ENCODE measurements at places on chromosomes 12 and 14.
A peak's percentile ranks its signal among the peaks of the same experiment; 100 is the strongest.

- no peaks in the 10 kb centered on the region for H3K36me3 ChIP-seq
- no peaks in the 10 kb centered on the region for H3K27me3 ChIP-seq
- H3K4me1 ChIP-seq, result peaks cover 19% of the 10 kb centered on the region
- H3K27ac ChIP-seq, result no peak overlapping the region
These were observed 3.1 kb upstream of the BRF1 start for GRCh38 chr14:105303949-105304348.

- H3K27me3 ChIP-seq, result no peaks in the 10 kb centered on the region
- DNase-seq, result no peak
- H3K4me3 ChIP-seq, result no peak overlapping the region
- H3K36me3 ChIP-seq, result no peaks in the 10 kb centered on the region
- H3K27ac ChIP-seq, result no peak overlapping the region
- no peaks in the 10 kb centered on the region for H3K4me1 ChIP-seq
These were observed 13.0 kb upstream of the SERPINA12 start for GRCh38 chr14:94522115-94522724.

GRCh38 chr12:92304371-92305055, 158.9 kb upstream of the BTG1 start:
- H3K4me1 ChIP-seq, result no peaks in the 10 kb centered on the region
- no peaks in the 10 kb centered on the region for H3K36me3 ChIP-seq
- no peak overlapping the region for H3K27ac ChIP-seq
- DNase-seq, result no peak

GRCh38 chr12:123967121-123967586, 5.5 kb downstream of the CCDC92 start:
- H3K27ac ChIP-seq, result no peak overlapping the region
- DNase-seq, result no peak
- H3K4me3 ChIP-seq, result no peak overlapping the region
- H3K36me3 ChIP-seq, result no peaks in the 10 kb centered on the region
- H3K4me1 ChIP-seq, result peaks cover 22% of the 10 kb centered on the region

DNA sequence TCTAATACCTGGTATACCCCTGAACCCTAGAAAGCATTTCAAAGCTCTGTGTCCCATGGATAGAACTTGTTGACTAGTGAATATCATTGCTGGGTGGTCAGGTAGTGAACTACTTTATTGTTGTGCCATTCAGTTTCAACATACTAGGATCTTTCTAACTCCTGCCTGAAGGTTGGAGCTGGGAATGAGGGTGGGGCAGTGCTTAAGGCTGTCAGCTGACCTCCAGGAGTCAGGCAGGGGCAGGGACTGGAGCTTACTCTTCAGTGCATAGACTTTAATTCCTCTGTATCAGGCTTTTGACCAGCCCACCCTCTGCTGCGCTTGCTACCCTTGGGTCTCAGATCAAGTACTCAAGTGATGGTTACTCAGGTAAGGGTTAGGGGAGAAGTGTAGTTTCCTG, 102.6 kb upstream of the RFX4 start:
- no peak overlapping the region for H3K27ac ChIP-seq
- DNase-seq, result no peak
- H3K4me1 ChIP-seq, result no peaks in the 10 kb centered on the region
- no peaks in the 10 kb centered on the region for H3K27me3 ChIP-seq

- DNase-seq, result no peak
- H3K36me3 ChIP-seq, result no peaks in the 10 kb centered on the region
- H3K27ac ChIP-seq, result no peak overlapping the region
- H3K27me3 ChIP-seq, result no peaks in the 10 kb centered on the region
These were observed 7.3 kb upstream of the TCHP start for GRCh38 chr12:109892748-109893147.

DNA sequence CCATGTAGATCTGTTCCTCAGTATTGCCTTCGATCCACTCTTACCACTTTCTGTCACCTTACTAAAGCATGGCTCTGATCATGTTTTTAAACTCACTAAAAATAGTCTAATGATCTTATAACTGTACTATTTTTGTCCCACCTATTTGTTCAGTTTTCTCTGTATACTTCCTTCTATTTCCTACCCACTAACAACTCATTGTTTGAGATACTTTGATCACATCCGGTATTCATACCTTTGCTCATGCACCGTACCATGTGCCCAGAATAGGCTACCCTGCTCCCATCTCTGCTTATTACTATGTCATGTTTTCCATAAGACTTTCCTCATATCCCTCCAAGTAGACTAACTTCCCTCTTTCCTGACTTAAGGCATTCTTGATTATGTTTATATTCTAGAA, 128.6 kb downstream of the MED13L start:
- no peaks in the 10 kb centered on the region for H3K36me3 ChIP-seq
- no peaks in the 10 kb centered on the region for H3K27me3 ChIP-seq
- peak overlapping the region; percentile 26 for H3K27ac ChIP-seq
- no peak for DNase-seq
- H3K4me3 ChIP-seq, result no peak overlapping the region

GRCh38 chr14:65936342-65936975, 523.9 kb downstream of the FUT8 start:
- DNase-seq, result no peak
- H3K27ac ChIP-seq, result no peak overlapping the region
- H3K36me3 ChIP-seq, result no peaks in the 10 kb centered on the region
- no peak overlapping the region for H3K4me3 ChIP-seq
- no peaks in the 10 kb centered on the region for H3K4me1 ChIP-seq

- H3K27ac ChIP-seq, result no peak overlapping the region
- H3K36me3 ChIP-seq, result peaks cover 75% of the 10 kb centered on the region
- H3K4me3 ChIP-seq, result no peak overlapping the region
- no peak for DNase-seq
- H3K27me3 ChIP-seq, result no peaks in the 10 kb centered on the region
- peaks cover 7% of the 10 kb centered on the region for H3K4me1 ChIP-seq
These were observed 13.9 kb upstream of the PUS1 start for GRCh38 chr12:131915000-131915689.

DNA sequence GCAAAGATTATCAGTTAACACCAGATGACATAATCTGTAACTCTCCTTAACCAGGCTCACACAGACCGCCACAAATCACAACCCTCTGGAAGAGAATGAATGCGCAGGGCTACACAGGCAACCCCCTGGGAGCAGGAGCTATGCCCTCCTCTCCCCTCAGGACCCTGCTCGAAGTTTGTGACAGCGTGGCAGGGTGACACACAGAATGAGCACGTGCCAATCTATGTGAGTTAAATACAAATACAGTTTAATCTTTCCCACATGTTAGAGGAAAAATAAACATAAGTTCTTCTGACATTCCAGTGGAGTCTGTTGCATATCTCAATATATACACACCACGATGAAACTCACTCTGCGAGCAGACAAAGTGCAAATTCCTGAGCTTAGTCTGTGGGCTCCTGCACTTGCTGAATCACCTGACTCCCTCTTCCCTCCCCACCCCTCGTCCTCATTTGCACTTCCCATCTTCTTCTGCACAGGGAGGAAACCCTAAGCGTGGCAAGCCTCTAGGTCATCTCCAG, 37.6 kb downstream of the BCAT1 start:
- no peak overlapping the region for H3K4me3 ChIP-seq
- H3K36me3 ChIP-seq, result no peaks in the 10 kb centered on the region
- no peaks in the 10 kb centered on the region for H3K4me1 ChIP-seq
- H3K27ac ChIP-seq, result no peak overlapping the region

GRCh38 chr14:81352413-81352812, 47.7 kb downstream of the STON2 start:
- H3K27me3 ChIP-seq, result no peaks in the 10 kb centered on the region
- H3K4me3 ChIP-seq, result no peak overlapping the region
- no peaks in the 10 kb centered on the region for H3K4me1 ChIP-seq
- no peaks in the 10 kb centered on the region for H3K36me3 ChIP-seq
- DNase-seq, result no peak

GRCh38 chr12:81558031-81558430, 201.1 kb downstream of the PPFIA2 start:
- H3K27ac ChIP-seq, result no peak overlapping the region
- H3K36me3 ChIP-seq, result no peaks in the 10 kb centered on the region
- no peaks in the 10 kb centered on the region for H3K27me3 ChIP-seq

DNA sequence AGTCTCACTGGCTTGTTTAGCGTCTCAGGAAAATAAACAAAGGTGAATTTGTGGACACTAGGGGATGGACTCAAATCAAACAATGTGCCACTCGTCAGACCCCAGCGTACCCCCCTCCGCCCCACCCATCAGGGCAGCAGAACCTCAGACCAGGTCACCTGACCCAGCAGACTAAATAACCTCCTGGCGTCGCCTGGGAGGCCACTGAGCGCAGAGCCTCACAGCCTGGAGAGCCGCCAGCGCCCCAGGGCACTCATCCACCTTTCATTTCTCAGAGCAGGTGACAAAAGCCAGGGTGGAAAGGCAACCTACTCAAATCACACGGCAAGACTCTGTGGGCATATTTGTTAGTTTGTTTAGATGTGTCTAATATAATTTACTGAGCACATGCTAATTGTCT, 100.9 kb downstream of the DICER1 start:
- no peaks in the 10 kb centered on the region for H3K27me3 ChIP-seq
- DNase-seq, result no peak
- H3K36me3 ChIP-seq, result no peaks in the 10 kb centered on the region
- H3K27ac ChIP-seq, result no peak overlapping the region
- H3K4me3 ChIP-seq, result no peak overlapping the region

- H3K27ac ChIP-seq, result no peak overlapping the region
- no peaks in the 10 kb centered on the region for H3K36me3 ChIP-seq
- no peaks in the 10 kb centered on the region for H3K4me1 ChIP-seq
- H3K4me3 ChIP-seq, result no peak overlapping the region
- DNase-seq, result no peak
These were observed 82.6 kb downstream of the TAOK3 start for GRCh38 chr12:118290130-118290529.

GRCh38 chr12:105275997-105276733, 40.2 kb upstream of the APPL2 start:
- no peak overlapping the region for H3K4me3 ChIP-seq
- no peak overlapping the region for H3K27ac ChIP-seq
- DNase-seq, result no peak
- no peaks in the 10 kb centered on the region for H3K4me1 ChIP-seq
- no peaks in the 10 kb centered on the region for H3K36me3 ChIP-seq

GRCh38 chr14:95700221-95700976, 13.5 kb downstream of the TCL1A start:
- DNase-seq, result no peak
- H3K4me1 ChIP-seq, result peaks cover 12% of the 10 kb centered on the region
- no peak overlapping the region for H3K27ac ChIP-seq
- no peak overlapping the region for H3K4me3 ChIP-seq

DNA sequence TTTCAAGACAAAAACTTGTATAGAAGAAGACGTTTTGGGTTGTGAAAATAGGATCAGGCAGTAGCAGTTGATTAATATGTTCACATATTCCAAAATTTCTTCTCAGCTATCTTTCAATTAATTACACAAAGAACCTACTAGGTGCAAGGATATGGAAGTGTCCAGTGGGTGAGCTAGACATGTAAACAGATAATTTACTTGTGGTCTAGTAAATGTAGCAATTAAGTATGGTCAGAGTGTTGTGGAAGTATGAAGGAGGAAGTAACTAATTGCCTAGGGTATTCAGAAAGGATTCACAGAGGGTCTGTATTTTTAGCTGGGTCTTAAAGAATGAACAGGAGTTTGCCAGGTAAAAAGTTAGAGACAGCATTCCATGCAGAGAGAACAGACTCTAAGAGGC, 5.9 kb downstream of the GOLGA5 start:
- no peak overlapping the region for H3K4me3 ChIP-seq
- DNase-seq, result no peak
- peaks cover 5% of the 10 kb centered on the region for H3K36me3 ChIP-seq

DNA sequence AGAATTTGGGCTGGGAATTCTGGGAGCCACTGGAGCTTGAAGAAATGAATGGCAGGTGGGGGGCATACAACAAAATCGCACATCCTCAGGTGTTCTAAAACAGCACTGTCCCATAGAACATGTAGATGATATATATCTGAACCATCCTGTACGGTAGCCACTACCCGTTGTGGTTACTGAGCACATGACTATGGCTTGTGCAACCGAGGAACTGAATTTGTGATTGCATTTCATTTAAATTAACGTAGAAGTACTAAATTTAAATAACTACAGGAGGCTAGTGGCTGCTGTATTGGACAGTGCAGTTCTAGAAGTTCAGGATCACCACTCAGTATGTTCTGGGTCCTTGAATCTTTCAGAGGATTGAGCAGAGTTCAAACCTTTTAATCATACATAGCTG, 172.4 kb downstream of the PHETA1 start:
- no peaks in the 10 kb centered on the region for H3K27me3 ChIP-seq
- DNase-seq, result no peak
- no peak overlapping the region for H3K27ac ChIP-seq
- H3K4me3 ChIP-seq, result no peak overlapping the region
- no peaks in the 10 kb centered on the region for H3K4me1 ChIP-seq

- no peaks in the 10 kb centered on the region for H3K36me3 ChIP-seq
- H3K4me1 ChIP-seq, result peaks cover 46% of the 10 kb centered on the region
- no peak for DNase-seq
- H3K27me3 ChIP-seq, result no peaks in the 10 kb centered on the region
- H3K27ac ChIP-seq, result no peak overlapping the region
These were observed 35.8 kb downstream of the ETV6 start for GRCh38 chr12:11685316-11685715.

DNA sequence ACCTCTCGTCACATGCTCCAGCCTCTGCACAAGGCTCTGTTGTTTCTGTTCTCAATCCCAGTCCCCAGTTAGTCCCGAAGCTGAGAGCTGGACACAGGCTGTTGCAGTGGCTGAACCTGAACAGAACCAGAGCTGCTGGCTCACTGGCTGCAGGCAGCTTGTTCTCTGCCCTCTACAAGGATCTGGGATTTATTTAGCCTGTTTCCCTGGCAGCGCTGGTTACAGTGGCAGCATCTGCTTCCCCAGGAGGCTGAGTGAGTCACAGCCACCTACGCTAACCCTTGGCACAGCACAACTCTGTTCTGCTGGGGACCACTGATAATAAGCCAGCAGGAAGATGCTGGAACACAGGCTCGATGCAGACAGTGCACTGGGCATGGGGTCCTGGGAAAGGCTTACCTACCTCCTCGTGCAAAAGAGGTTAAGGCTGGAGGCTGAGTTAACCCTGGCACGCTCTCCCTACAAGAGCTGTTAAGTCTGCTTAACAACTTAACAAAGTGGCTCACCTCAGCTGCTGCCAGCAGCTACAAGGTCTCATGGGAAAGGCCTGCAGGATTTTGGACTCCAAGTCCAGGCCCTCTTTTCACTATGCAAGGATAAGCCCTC, 299.6 kb downstream of the PCNX1 start:
- no peaks in the 10 kb centered on the region for H3K4me1 ChIP-seq
- peak; percentile 53 for DNase-seq
- H3K27me3 ChIP-seq, result no peaks in the 10 kb centered on the region
- H3K36me3 ChIP-seq, result no peaks in the 10 kb centered on the region
- H3K4me3 ChIP-seq, result peak overlapping the region; percentile 22
- peak overlapping the region; percentile 20 for H3K27ac ChIP-seq

Data from thoracic aorta (tissue), 2 donors.